ENCODE measurements at places on chromosomes 2 and 18.
A peak's percentile ranks its signal among the peaks of the same experiment; 100 is the strongest.

DNA sequence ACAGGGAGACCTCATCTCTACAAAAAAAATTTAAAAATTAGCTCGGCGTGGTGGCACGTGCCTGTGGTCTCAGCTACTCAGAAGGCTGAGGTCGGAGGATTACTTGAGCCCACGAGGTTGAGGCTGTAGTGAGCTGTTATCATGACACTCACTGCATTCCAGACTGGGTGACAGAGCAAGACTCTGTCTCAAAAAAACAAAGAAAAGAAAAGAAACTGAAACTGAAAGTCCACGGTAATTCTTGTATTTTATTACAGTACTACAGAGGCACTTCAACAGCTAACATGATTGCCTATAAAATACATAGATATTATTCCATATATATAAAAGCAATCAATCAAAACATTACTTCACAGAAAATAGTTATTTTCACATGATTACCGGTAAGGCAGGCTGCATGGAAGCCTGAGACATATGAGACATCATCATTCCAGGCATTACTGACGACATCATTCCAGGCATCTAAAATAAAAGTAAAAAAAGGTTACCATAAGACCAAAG, 23.1 kb downstream of the PRPF40A start:
- peaks cover 21% of the 10 kb centered on the region for H3K36me3 ChIP-seq
- DNase-seq = peak; percentile 79
- no peaks in the 10 kb centered on the region for H3K27me3 ChIP-seq
- H3K27ac ChIP-seq = peak overlapping the region; percentile 98
- peak overlapping the region; percentile 83 for H3K4me3 ChIP-seq
- H3K4me1 ChIP-seq = peaks cover 33% of the 10 kb centered on the region

DNA sequence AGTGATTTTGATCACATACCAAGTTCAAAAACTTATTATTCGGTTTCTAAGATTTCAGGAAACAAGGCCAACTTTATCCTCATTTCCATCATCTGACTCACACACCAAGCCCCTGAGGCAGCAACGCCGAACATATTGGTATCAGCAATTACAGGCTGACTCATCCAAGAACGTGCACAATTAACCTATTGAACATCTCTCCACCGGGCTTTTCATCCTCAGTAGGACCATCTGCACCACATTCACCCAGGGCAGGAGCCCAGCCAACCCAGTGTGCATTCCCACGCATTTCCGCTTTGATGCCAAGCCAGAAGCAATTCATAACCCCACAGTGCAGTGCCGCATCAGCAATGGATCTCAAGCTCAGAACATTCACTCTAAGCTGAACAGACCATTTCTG, 52.9 kb downstream of the SCG2 start:
- H3K27me3 ChIP-seq = no peaks in the 10 kb centered on the region
- H3K4me3 ChIP-seq = no peak overlapping the region
- H3K36me3 ChIP-seq = no peaks in the 10 kb centered on the region

- no peak overlapping the region for H3K27ac ChIP-seq
- peaks cover 40% of the 10 kb centered on the region for H3K27me3 ChIP-seq
- H3K36me3 ChIP-seq = no peaks in the 10 kb centered on the region
- no peak for DNase-seq
Observed at GRCh38 chr2:36748166-36748565, 51.7 kb downstream of the VIT start.

DNA sequence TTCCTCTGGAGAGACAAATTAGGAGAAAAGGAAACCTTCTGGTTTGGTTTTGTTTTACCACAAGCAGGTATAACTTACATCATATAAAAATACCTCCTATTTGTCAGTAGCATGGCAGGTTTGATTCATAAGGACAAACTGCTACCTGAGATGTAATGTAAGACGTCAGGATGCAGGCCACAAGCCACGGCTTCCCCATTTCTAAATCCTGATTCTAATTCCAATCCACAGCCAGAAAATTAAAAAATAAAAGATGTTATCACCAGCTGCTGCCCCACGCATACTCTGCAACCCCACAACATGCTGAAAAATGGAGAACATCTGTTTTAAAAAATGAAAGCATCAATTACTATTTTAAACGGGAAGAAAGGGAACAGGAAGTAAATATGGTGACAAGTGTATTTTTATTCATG, 197.6 kb downstream of the BCL11A start:
- no peak overlapping the region for H3K4me3 ChIP-seq
- no peak overlapping the region for H3K27ac ChIP-seq
- no peak for DNase-seq
- H3K36me3 ChIP-seq = no peaks in the 10 kb centered on the region
- peaks cover 13% of the 10 kb centered on the region for H3K4me1 ChIP-seq
- H3K27me3 ChIP-seq = peaks cover 18% of the 10 kb centered on the region

- H3K27ac ChIP-seq = no peak overlapping the region
- no peak overlapping the region for H3K4me3 ChIP-seq
- no peaks in the 10 kb centered on the region for H3K4me1 ChIP-seq
- H3K36me3 ChIP-seq = no peaks in the 10 kb centered on the region
- H3K27me3 ChIP-seq = peaks cover 12% of the 10 kb centered on the region
Observed at GRCh38 chr18:47995654-47996053, 65.2 kb upstream of the SMAD2 start.

DNA sequence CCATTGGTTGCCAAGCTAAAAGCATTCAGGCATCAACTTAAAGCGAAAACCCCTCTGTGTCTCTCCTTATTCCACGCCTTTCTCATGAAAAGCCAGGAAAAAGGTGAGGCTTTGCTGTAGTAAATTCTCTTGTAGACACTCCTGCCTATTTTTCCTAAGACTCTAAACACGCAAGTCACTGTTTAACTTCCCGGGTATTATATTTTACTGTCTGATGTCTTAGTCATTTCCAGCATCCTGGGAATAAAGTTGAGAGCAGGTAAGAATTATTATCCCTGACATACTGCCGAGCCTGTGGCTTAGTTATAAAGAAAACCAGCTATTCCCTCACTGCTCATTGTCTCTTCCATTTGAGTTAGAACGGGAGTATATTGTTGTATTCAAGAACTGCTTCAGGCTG, 112.4 kb upstream of the GATA6 start:
- no peaks in the 10 kb centered on the region for H3K36me3 ChIP-seq
- no peaks in the 10 kb centered on the region for H3K4me1 ChIP-seq
- no peaks in the 10 kb centered on the region for H3K27me3 ChIP-seq

DNA sequence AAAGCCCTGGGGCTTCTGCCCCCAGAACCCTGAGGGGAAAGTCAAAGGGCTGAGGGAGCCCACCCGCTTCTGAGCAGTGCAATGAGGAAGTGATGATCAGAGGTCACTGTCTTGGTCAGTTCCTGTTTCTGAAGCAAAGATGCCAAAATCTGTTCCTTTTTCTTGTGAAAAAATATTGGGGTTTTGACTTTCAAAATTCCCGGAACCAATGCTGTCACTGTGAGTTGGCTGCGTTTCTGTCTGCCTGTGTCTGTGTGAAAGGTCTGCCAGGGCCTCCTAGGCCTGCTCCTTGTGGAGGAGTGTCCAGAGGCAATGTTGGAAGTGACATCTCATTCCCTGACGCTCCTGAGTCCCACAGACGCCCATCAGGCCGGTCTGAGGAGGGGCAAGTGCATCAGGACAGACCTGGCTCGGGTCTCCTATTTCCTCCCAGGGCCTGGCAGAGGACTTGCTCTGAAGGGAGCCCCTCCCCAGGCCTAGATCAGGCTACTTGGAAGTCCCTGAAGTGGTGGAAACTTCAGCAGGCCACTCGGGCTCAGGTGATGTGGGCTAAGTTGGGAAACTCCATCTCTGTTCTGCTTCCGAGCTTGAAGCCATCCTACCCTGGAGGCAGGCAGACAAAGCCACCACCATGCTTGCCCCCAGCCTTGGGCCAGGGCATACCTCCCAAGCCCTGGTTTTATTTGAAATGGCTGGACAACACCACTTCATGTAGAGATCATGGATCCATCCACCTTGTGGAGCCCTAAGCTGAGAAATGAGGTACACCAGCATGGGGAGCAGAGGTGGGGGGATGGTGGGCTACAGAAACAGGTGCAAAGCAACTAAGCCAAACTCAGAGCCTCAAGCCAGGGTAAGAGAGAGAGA, 51.0 kb downstream of the PKDCC start:
- peaks cover 14% of the 10 kb centered on the region for H3K36me3 ChIP-seq
- DNase-seq = no peak
- H3K27ac ChIP-seq = peak overlapping the region; percentile 75
- H3K27me3 ChIP-seq = peaks cover 6% of the 10 kb centered on the region

DNA sequence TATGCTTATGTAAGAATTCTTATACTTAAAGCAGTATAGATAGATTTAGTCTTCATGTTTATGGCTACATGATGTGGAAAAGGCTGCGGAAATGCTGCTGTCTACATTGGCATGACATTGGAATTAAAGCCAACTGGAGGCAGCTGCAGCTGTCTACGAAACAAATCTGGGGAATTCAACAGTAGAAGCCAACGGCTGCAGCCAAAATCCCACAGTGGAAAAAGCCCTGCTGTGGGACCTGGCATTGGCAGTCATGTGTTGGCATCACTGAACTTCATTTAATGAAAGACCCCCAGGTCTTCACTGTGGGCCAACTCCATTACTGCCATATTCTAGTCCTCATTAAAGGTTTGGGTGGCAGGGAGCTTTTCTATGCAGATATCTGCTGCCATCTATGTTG, 223.6 kb downstream of the SLC8A1 start:
- H3K27me3 ChIP-seq = no peaks in the 10 kb centered on the region
- no peak overlapping the region for H3K4me3 ChIP-seq
- no peak for DNase-seq
- no peaks in the 10 kb centered on the region for H3K4me1 ChIP-seq
- H3K27ac ChIP-seq = no peak overlapping the region
- H3K36me3 ChIP-seq = no peaks in the 10 kb centered on the region

DNA sequence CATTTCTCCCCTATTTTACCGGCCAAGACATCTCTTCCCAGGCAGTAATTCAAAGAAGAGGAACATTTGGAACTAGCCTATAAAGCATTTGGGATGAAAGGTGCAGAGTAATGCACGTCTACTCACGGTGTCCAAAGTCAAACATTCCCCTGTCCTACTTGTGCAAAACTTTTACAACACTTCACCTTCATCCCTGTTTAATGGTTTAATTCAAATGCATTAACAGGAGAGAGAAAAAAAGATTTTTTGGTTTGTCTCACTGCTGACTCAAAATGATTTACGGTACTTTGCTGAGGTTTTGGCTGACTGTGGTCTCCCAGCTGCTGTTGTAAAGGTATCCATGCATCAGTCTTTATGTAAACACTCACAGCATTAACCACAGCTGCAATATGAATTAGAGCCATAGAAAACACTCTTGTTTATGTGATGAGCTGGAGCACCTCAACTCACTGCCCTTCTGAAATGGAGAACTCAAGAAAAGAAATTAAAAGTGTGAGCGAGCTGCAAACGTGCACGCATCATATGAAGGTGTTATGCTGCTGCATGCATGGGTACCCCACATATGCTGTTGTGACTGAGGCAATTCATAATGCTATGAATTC, 220.5 kb downstream of the PIEZO2 start:
- DNase-seq = no peak
- no peaks in the 10 kb centered on the region for H3K4me1 ChIP-seq
- peaks cover 6% of the 10 kb centered on the region for H3K27me3 ChIP-seq
- H3K4me3 ChIP-seq = no peak overlapping the region
- H3K36me3 ChIP-seq = no peaks in the 10 kb centered on the region

DNA sequence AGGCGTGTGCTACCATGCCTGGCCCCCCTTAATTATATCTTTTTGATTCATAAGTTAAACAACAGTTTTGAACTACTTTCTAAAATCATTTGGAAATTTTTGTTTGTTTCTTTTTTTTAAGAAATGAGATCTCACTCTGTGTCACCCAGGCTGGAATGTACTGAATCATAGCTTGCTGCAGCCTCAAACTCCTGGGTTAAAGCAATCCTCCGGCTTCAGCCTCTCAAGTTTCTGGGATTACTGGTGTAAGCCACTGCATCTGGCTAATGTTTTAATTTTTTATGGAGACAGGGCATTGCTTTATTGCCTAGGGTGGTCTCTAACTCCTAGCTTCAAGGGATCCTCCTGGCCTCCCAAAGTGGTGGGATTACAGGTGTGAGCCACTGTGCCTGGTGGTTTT, 71.5 kb downstream of the BABAM2 start:
- H3K4me1 ChIP-seq = peaks cover 84% of the 10 kb centered on the region
- no peak for DNase-seq
- H3K27me3 ChIP-seq = no peaks in the 10 kb centered on the region
- H3K27ac ChIP-seq = peak overlapping the region; percentile 77
- H3K4me3 ChIP-seq = no peak overlapping the region
- H3K36me3 ChIP-seq = peaks cover 34% of the 10 kb centered on the region

- H3K4me3 ChIP-seq = peak overlapping the region; percentile 33
- peak; percentile 52 for DNase-seq
- no peak overlapping the region for H3K27ac ChIP-seq
- no peaks in the 10 kb centered on the region for H3K36me3 ChIP-seq
Observed at GRCh38 chr2:127641846-127642507, 4.0 kb upstream of the GPR17 start.

GRCh38 chr2:144681389-144681788, 161.5 kb upstream of the ZEB2 start:
- DNase-seq = no peak
- no peak overlapping the region for H3K27ac ChIP-seq
- no peaks in the 10 kb centered on the region for H3K4me1 ChIP-seq
- H3K27me3 ChIP-seq = peaks cover 7% of the 10 kb centered on the region
- H3K36me3 ChIP-seq = no peaks in the 10 kb centered on the region

GRCh38 chr2:88269836-88270235, 99.7 kb downstream of the THNSL2 start:
- H3K27ac ChIP-seq = no peak overlapping the region
- H3K4me1 ChIP-seq = peaks cover 6% of the 10 kb centered on the region
- H3K27me3 ChIP-seq = no peaks in the 10 kb centered on the region

DNA sequence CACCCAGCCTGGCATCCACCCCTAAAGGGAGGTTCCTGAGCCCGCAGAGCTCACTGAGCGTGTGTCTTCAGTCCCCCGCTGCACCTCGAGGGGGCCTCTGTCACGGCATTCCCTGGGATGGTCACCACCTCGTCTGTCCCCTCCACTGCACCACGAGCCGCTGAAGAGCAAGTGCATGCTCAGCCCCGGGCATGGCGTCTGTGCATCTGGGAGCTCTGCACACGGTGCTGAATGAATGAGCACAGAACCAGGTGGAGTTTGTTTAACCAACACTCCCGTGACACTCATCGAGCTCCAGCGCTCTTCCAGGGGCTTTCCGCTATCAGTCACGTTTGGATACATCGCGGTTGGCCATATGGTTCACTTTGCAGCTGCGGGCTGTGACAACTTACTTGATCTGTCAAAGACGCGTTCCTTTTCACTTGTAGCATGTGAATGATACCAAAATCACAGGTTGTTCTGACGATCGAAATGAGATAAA, 9.2 kb downstream of the ALLC start:
- no peak overlapping the region for H3K27ac ChIP-seq
- H3K27me3 ChIP-seq = no peaks in the 10 kb centered on the region
- no peak for DNase-seq

- H3K27me3 ChIP-seq = peaks cover 40% of the 10 kb centered on the region
- H3K4me1 ChIP-seq = peaks cover 5% of the 10 kb centered on the region
- H3K36me3 ChIP-seq = peaks cover 10% of the 10 kb centered on the region
- H3K4me3 ChIP-seq = no peak overlapping the region
- no peak for DNase-seq
- H3K27ac ChIP-seq = peak overlapping the region; percentile 54
Observed at GRCh38 chr18:28175150-28175929, 1.6 kb downstream of the CDH2 start.

DNA sequence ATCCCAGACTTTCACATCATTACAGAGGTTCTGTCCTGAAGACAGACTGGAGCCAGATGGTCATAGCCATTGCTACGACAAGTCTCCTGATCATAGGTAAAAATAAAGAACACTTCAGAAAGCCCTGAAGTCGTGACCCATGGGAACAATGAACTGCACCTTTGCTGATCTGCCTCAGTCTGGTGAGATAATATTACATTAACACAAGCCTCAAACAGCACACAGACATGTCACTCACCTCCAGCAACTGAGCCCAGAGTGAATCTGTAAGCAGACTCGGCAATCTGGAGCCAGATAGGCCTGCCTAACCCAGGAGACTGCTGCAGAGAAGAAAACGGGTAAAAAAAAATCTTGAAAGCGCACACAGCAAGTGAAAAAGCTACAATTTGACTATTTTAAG, 79.2 kb downstream of the SLC25A12 start:
- H3K4me1 ChIP-seq = no peaks in the 10 kb centered on the region
- no peak for DNase-seq
- no peak overlapping the region for H3K4me3 ChIP-seq
- no peaks in the 10 kb centered on the region for H3K27me3 ChIP-seq

Data from activated CD8-positive, alpha-beta memory T cell treated with anti-CD3 and anti-CD28 coated beads, Interleukin-2, amount 10 ng/mL, durations not matched to agents 7 days and 5 days (primary cell).